ENCODE measurements at places on chromosomes 16 and 17.
A peak's percentile ranks its signal among the peaks of the same experiment; 100 is the strongest.

- DNase-seq = no peak
Measured at GRCh38 chr16:54977211-54977610, 46.5 kb downstream of the IRX5 start.

GRCh38 chr17:29240477-29240876 lies 6.2 kb upstream of the CRYBA1 start:
- no peak for DNase-seq

- peak; percentile 75 for DNase-seq
Measured at GRCh38 chr17:50361561-50362480, 11.2 kb downstream of the MRPL27 start.

- peak; percentile 84 for DNase-seq
Measured at GRCh38 chr17:82228278-82228841, 482 bp upstream of the SLC16A3 start.

GRCh38 chr16:15404792-15405191 lies 9.2 kb downstream of the MPV17L start:
- no peak for DNase-seq

DNA sequence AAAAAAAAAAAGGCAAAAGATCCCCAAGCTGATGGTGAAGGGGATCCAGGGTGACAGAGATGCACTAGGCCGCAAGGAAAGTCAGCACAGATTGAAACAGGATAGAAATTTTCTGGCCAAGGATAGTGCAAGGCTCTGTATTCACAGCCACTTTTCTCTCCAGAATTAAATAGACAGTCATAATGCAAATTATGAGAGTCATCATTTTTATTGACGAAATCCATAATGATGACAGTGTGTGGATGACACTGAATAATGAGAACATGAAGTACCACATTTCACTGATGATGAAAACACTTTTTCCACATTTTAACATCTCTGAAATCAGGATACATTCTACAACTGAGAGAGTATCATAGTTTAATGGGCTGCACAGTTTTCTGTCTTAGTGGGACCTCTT lies 72.5 kb downstream of the CDYL2 start:
- no peak for DNase-seq

DNA sequence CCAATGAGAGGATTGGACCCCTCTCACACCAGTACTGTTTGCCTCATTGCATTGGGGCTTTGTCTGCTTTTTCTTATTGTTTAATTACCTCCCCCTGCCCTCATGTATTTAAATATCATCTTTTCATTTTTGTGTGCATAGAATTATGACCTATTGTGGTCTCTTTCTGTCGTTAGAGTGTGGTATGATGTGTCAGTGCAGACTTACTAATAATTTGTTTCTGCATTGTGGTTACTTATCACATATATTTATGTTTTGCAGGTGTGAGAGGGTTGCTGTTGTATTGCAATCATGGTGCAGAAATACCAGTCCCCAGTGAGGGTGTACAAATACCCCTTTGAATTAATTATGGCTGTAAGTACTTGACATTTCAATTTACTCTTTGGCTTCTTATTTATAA lies 2.5 kb downstream of the SEC14L1 start:
- DNase-seq = no peak

DNA sequence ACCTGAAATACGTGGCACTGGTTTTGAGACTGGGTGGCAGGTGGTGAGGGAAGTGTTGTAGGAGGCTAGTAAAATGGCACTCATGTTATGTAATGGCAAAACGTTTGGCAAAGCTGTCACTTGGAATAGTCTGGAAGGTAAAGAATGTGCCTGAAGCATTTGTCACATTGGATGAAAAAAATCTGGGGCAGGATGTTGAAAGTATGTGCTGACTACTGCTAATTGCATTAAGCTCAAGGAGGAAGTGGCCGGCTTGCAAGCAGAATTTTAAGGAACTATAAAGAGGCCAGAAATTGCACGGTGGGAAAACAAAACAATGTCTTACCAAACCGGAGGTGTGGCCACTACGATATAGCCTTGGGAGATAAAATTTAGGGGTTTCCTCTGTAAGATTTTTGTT lies 26.6 kb upstream of the NLRP1 start:
- DNase-seq = no peak

GRCh38 chr16:74951206-74951605 lies 33.7 kb downstream of the WDR59 start:
- no peak for DNase-seq

- DNase-seq = no peak
Measured at GRCh38 chr17:29596811-29597210, 3.9 kb downstream of the ANKRD13B start.

- no peak for DNase-seq
Measured at GRCh38 chr16:11791144-11791828, 5.8 kb downstream of the ZC3H7A start.

GRCh38 chr16:46743232-46743719 lies 4.9 kb downstream of the MYLK3 start:
- DNase-seq = no peak

DNA sequence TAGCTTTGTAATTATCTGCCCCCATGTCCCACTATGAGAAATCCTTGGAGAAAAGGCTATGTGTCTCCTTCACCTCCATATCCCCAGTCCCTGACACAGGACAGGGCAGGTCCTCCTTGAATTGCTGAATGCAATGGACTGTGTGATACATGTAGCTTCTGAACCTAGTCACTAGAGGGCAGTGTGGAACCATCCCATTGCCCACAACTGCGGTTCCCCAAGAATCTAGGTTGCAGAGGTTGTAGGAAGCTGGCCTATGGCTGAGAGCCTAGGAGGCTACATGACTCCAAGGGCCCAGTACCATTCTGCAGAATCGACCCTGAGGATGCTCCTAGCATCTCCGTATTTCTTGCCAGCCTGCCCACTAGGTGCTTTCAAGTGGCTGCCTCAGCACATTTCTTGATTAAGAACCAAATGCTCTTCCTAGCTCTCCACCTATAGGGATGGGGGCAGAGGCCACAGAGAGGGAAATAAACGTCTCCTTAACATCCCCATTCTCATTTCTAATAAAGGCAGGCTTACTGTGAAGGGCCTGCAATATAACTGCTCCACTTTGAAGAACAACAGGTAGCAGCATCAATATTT lies 394.0 kb downstream of the CA10 start:
- peak; percentile 21 for DNase-seq

- DNase-seq = no peak
Measured at GRCh38 chr17:55347341-55347740, 74.3 kb downstream of the MMD start.

GRCh38 chr16:88983165-88983564 lies 6.2 kb upstream of the CBFA2T3 start:
- DNase-seq = no peak

DNA sequence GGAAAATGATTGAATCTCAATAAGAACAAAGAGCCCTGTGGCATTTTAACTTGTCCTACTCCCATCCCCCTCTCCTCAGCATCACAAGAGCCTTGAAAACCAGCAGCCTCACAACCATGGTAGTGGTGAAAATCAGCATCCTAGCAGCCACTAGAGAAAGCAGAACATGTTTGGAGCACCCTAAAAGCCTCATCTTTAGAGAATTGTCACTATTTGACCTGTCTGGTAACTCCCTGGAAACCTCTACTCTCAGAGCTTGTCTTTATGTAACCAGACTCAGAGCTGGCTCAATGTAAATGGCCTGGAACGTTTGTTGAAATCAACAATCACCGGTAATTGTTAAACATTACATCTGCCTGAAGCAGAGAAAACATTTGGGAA lies 70.8 kb downstream of the MMD start:
- no peak for DNase-seq

- DNase-seq = no peak
Measured at GRCh38 chr17:22304667-22305303, 612.5 kb downstream of the KCNJ18 start.

DNA sequence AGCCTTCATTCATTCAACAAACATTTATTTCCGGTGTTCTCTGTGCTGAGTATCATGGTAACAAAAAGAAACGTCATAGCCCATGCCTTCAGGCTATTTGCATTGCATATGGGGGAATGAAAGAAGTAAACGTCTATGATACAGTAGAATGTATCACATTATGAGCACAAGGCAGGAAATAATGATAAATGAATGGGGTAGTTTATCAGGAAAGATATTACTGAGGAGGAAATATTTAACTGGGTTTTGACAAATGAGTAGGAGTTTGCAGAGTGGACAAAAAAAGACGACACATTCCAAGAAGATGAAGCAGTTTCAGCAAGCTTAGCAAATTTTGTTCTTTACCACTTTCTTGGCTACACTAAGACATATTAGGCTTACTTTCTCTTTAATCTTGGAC lies 1.3 kb upstream of the KRTAP4-7 start:
- DNase-seq = no peak

DNA sequence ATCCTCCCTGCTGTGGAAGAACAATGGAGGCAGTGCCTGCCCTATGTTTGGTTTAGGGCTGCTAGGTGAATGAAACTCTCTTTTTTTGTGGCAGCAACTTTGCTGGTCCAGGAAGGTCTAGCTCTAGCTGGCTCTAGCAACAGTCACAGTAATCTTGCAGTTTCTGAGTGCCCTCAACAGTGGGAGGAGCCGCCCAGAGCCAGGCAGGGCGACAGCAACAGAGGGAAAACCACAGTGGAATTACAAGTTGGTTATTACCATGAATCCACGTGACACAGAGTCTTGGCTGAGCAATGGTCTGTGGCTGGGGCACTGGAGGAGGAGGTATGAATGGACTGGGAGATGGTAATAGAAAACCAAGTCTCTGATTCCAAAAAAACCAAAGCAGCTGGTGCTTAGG lies 10.3 kb downstream of the HSPB9 start:
- no peak for DNase-seq

GRCh38 chr17:7577327-7578199 lies 1.9 kb upstream of the CD68 start:
- DNase-seq = no peak

- DNase-seq = no peak
Measured at GRCh38 chr16:56841233-56841632, 23.8 kb upstream of the SLC12A3 start.

- no peak for DNase-seq
Measured at GRCh38 chr16:476039-476438, 50.6 kb downstream of the RAB11FIP3 start.

DNA sequence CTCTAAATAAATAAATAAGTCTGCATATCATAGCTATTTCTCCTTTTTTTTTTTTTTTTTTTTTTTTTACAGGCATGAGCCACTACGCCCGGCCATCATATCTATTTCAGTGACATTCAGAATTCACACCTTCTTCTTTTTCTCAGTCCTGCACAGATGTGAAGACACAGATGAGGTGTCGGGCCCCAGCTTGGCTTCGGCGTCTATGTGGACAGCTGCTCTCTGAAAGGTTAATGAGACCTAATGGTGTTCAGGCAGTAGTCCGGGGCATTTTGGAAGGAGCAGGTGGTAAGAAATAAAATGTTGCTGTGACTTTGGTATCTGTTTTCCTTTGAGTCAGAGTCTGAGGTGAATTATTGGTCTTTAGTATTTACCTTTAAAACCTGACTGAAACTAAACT lies 23.6 kb downstream of the TANGO6 start:
- DNase-seq = no peak

- no peak for DNase-seq
Measured at GRCh38 chr16:13307851-13308250, 406.5 kb downstream of the SHISA9 start.

- DNase-seq = no peak
Measured at GRCh38 chr16:88377961-88378360, 4.8 kb upstream of the ZNF469 start.

DNA sequence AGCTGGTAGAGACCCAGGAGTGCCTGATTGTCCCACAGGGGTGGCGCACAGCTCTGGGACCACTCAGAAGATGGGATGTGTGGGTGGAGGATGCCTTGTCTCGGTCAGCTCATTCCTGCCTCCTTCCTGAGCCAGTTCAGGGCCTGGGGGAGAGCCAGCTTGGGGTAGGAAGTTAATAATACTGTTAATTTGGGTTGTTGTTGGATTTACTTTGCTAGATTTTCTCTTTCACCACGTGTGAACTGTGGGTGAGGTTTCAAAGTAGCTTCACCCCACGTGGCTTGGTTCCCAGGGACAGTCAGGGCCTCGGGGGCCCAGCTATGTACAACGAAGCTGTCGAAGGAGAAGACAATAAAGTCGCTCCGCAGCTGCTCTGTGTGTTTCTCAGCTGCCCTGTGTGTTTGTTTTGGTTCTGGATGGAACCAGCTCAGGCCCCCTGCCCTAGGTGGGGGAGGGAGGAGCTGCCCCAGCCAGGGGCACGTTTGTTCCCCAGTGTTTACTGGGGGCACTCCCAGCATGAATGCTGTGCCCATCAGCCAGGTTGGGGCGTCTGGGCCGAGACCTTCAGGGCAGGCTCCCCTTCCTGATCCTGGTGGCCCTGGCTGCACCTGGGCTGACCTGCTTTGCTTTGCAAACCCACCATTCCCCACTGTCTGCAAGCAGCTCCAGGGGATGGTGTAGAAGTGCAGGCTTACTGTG lies 2.3 kb downstream of the NUDT16L1 start:
- DNase-seq = no peak

DNA sequence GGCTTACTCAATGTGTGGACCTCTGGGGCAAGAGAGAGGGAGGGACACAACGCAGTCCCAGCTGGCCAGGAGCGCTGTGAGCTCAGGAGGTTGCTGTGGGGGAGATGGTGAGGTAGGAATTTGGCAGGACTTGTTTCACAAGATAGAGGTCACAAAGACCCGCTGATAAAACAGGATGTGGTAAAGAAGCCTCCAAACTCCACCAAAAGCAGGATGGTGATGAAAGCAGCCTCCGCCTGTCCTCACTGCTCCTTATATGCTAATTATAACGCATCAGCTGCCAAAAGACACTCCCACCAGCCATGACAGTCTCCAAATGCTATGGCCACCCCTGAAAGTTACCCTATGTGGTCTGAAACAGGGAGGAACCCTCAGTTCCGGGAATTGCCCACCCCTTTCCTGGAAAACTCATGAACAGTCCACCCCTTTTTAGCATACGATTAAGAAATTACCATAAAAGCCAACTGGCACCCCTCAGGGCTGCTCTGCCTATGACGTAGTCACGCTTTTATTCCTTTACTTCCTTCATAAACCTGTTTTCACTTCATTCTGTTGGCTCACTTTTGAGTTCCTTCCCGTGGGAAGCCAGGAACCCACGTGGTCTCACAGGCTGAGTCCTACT lies 5.3 kb upstream of the EIF4A3 start:
- no peak for DNase-seq

- DNase-seq = no peak
Measured at GRCh38 chr17:64162554-64162953, 32.6 kb upstream of the ERN1 start.

DNA sequence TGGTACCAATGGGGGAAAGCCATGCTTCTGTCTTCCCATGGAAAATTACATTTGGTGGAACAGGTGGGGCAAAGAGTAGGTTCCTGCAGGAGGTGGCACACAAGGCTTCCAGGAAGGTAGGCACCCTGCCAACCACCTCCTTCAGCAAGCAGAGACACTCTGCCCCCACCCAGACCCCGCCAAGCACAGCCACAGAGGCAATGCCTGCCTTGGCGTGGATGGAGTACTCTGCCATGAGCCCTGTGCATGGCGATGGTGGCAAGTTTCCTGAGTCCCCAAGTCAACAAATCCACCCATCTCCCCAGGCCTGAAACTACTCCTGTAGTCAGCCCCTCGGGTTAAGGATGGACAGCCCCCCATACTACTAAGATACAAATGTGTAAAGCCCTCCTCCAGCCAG lies 119.2 kb upstream of the GNAO1 start:
- DNase-seq = no peak

All from GM12892 (cell line).